Stimulated activated CD8-positive, alpha-beta memory T cell treated with anti-CD3 and anti-CD28 coated beads, Interleukin-4, amount 100 ng/mL, for 1 hour (primary cell): ENCODE measurements at places on chromosomes 5 and 9.

DNA sequence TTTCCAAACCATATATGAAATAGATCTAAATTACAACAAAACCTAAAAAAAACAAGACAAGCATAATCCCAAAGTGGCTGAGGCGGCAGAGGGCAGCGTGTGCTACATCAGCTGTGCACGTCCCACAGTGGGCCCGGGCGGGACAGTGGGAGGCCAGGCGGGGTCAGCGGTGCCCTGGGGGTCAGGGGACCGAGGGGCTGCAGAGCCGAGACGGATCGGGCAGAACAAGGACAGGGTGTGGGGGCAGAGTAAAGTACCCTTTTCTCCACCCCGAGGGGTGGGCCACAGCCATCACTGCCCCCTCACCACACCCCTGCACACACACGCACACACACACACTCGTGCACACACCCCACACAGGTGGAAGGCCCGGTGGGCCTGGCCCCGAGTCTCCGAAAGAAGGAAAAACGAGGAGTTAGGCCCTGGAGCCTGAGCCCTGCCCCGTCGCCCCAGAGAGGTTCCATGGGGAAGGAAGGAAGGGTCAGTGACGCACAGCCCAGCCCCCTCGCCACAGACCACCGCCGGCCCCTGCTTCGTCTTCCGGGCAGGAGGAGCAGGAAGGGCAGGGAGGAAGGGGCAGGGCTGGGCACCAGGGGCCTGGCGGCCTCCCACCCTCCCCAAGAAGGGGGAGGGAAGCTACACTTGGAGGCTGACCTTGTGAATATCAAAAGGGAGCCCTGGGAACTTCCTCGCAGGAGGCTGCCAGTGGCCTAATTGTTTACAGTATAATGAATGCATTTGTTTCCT, 49.6 kb upstream of the UBAC1 start:
- DNase-seq, result no peak

DNA sequence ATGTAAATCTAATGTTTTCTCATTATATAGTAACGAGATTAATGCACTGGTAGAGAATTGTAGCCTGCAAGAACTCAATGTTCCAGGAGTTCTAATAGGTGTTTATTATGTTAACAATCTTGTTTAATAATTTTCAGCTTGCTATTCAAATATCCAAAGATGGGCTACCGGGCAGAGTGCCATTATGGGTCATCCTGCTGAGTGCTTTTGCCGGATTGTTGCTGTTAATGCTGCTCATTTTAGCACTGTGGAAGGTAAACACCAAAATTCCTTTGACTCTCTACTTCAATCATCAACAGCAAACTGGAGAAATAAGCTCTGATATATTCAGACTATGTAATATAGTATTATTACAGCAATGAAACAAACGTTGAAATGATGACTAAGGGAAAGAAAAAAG, 41.9 kb upstream of the ITGA2 start:
- no peak for DNase-seq

- DNase-seq, result no peak
Measured at GRCh38 chr5:53874409-53874808, 314.0 kb downstream of the NDUFS4 start.

DNA sequence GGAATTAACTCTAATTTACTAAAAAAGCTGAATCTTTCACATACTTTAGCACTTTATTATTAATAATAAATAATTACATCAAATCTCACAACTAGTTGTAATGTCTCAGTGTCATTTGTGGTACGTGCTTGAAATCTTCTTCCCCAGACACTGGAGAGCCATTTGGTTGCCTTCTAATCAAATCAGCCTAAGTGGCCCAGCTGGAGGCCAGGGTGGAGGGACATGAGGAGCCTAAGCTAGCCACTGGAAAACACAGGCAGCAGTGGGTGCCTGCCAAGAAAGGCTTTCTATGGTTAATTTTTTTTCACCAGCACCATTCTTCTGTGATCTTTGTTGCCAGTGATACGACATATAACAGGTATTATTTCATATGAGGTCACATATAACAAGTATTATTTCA, 117.0 kb downstream of the ERCC6L2 start:
- no peak for DNase-seq

GRCh38 chr9:104903609-104904008, 24.3 kb downstream of the ABCA1 start:
- no peak for DNase-seq

- DNase-seq, result no peak
Measured at GRCh38 chr9:126916909-126917308, 2.3 kb downstream of the RALGPS1 start.

DNA sequence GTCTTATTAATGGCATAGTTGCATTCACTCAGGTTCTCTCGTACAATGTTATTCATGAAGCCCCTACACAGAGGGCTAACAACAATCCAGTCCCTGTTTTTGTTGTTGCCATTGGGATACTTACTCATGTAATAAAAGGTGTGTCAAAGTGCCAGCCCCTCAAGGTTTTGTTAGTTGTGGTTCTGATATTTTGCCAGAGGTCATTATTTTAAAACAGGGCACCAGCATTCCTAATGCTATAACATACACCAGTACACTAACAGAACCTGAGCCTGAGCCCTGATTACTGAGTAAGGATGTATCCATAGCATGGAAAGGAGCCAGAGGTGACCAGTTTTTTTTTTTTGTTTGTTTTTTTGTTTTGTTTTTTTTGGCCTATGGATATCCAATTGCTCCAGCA, 50.2 kb downstream of the SMC2 start:
- no peak for DNase-seq

- DNase-seq, result no peak
Measured at GRCh38 chr9:92760494-92760893, 4.1 kb downstream of the BICD2 start.

GRCh38 chr9:77843871-77844155, 187.8 kb downstream of the GNAQ start:
- DNase-seq, result no peak

- DNase-seq, result no peak
Measured at GRCh38 chr5:34467436-34467835, 188.7 kb upstream of the RAI14 start.

DNA sequence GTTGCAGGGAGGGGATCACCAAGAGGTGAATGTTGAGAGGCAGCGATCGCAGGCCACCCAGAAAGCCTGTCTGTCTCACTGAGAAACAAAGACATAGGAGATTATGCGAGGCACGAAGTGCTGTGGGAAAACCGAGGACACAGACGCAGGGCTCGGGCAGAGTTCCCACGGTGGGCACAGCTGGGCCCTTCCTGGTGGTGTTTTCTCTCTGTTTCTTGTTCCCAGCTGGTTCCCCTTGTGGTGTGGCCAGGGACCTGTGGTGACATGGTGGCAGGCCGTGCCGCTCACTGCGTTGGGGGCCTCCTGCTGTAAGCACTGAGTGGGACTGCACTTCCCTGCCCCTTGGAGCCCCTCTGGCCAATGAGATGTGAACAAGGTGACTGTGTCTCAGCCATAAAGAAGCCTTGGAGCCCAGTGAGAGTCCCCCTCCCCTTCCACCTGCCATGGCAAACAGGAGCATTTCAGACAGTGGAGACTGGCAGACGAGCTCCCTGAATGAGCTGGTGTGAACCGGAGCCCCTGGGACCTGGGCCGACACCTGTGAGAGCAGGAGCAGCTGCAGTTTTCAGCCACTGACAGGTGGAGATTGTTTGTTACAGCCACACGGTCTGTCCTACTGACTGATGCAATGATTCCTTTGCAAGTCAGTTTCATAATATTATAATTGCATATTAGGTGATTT, 13.2 kb upstream of the IRX4 start:
- DNase-seq, result no peak

DNA sequence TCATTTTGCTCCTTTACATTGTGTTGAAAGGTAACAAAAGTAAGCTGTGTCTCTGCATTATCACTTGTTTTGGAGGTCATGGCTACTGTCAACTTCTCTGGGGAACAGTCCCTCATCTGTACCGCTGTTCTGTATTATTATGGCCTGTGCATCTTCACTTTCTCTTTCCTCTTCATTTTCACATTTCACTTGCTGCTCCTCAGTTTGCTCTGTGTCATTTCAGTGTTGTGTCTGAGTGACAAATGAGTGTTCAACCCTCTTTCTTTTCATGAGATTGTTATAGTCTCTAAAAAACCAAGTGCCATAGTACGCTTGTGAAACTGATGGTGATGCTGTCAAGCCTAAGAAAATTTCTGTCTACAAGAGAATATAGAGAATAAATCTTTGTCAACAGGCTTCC, 122.0 kb upstream of the FER start:
- no peak for DNase-seq

GRCh38 chr5:130836729-130837649, 328.1 kb downstream of the HINT1 start:
- DNase-seq, result no peak

DNA sequence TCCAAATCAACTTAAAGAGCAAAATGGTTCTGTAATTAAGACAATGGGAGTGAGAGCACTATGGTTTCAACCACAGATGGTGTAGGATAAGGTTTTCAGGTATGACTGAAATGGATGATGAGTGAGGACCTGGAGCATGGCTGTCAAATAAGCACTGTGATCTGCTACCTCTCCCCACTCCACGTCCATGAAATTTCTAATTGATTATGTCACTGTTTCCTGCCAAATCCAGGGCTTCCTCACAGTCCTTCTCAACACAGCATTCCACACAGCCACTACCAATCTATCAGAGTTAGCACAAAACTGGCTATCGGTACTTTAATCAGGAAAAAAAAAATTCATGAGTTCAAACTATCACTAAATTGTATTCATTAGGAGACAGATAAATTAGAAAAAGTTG, 420.4 kb upstream of the WWC1 start:
- no peak for DNase-seq

GRCh38 chr9:82363682-82364081, 375.1 kb downstream of the SPATA31D1 start:
- DNase-seq, result no peak

DNA sequence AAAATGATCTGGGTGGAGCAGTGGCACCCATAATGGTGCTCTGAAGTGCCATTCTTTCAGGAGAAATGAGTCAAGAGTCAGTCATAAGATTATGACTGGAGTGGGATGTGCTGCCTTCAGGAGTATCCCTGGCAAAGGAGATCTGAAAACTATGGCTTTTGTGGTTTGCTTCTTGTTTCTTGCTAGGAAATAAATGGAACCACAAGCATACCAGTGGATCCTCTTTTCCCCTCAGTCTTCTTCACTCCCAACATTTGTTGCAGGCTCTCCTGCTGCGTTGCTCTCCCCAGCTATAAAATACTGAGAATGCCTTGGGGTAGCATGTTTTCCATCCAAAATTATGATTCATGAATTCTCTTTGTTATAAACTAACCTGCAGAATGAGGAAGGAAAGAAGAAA, 199.1 kb downstream of the NNT start:
- no peak for DNase-seq

DNA sequence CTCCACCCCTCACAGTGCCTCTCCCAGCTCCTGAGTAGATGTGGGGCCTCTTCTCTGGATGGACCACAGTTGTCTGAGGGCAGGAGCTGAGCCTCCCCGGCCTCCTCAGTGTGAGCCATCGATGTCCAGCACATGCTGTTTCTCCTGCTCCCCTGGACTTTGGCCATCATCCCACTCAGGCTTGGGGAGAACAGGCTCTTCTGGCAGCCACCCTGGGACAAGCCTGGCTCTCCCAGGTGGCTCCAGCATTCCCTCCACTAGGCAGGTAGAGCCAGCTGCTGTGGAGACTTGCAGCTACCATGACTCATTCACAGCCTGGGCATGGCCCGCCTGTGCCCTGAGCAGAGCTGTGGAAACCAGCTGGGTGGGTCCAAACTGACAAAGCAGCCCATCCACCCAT, 77.0 kb downstream of the CSNK1A1 start:
- no peak for DNase-seq

- no peak for DNase-seq
Measured at GRCh38 chr5:41787265-41787664, 83.0 kb downstream of the OXCT1 start.

GRCh38 chr5:57175551-57176309, 1.9 kb downstream of the GPBP1 start:
- DNase-seq, result no peak

DNA sequence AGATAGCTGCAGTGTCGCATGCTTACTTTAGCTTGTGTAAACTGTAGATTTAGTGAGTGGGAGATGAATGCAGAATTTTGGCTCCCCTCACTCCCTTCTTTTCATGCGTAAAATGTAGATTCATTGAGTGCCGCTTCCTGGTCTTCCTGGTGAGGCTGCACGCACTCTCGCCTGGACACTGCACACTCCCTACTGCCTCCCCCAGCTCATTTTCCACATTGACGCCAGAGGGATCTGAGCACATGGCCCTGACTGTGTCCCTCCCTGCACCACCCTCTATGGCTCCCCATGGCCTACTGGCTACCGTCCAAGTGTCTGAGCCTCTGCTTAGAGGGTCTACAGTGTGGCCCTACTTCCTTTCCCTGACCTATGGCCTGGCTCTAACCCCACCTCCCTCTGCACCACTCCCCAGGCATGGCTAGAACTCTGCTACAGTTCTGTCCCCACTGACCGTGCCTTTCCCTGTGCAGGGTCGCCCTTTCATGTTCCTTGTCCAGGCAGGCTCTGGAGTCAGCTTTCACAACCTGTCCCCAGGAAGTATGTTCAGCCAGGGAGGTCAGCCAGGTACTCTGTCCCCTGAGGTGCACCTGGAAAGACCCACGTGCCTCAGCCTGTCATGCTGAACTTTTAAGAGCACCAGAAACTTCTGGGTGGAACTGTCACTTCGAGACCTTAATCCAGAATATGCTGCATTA, 160.6 kb downstream of the COL23A1 start:
- DNase-seq, result no peak

GRCh38 chr9:130451509-130452388, 7.0 kb downstream of the ASS1 start:
- no peak for DNase-seq

DNA sequence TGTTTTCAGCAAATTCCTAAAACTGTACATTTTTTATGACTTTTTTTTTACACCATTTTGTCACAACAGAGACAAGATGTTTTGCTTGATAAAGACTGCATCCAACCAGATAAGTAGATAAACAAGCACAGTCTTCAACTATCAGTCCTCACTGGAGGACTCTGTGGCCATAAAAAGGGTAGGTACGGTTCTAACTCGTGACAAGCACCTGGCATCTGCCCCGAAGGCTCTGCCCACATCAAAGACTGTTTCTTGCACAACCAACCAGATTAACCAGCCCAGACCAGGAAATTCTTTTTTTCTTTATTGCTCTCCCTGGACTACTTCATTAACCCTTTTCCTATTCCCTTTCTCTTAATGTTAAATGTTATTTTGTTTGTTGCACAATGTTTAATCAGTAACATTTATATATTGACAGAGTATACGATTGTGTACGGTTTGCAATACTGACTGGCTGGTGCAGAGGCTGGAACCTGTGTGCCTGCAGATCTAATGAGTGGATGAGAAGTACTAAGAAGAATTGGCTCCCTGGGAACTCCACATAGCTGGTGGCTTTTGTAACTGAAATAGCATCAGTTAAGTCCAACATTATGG, 74.1 kb downstream of the SERINC5 start:
- DNase-seq, result no peak

DNA sequence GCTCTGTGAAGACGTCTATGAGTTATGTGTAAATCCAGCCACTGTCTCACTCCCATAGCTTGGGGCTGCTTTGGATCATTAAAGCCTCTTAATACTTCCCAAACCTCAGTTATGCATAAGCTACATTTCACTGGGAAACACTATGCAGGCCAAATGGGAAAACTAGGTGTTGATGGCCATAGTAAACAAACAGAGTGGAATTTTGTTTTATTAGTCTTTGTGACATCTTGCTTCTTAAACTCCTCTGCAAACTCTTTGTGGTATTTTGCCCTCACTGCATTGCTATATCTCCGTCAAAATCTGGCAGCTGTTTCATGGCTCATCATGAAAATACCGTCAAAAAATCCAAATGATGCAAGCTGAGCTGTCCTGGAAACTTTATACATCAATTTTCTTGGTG, 167.2 kb upstream of the HMHB1 start:
- no peak for DNase-seq

GRCh38 chr5:169168280-169168679, 132.7 kb downstream of the SLIT3 start:
- no peak for DNase-seq
